Liver (tissue), 10 donors: ENCODE measurements at places on chromosomes 16 and 17.
A peak's percentile ranks its signal among the peaks of the same experiment; 100 is the strongest.

GRCh38 chr17:64162554-64162953 lies 32.6 kb upstream of the ERN1 start:
- DNase-seq = no peak

DNA sequence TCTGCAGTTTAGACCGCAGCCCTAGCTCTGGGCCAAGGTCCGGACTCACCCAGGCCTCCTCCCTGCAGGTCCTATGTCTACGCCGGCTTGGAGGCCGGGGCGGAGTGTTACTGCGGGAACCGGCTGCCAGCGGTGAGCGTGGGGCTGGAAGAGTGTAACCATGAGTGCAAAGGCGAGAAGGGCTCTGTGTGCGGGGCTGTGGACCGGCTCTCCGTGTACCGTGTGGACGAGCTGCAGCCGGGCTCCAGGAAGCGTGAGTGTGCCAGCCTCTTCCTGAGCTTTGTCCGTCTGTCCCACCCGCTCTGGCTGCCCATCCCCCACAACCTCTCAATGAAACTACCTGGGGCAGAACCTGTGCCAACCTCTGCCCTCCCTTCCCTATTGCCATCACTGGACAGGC lies 20.1 kb downstream of the WSCD1 start:
- no peak for DNase-seq

- no peak for DNase-seq
Observed at GRCh38 chr17:17408236-17408794, 68.5 kb upstream of the MED9 start.

DNA sequence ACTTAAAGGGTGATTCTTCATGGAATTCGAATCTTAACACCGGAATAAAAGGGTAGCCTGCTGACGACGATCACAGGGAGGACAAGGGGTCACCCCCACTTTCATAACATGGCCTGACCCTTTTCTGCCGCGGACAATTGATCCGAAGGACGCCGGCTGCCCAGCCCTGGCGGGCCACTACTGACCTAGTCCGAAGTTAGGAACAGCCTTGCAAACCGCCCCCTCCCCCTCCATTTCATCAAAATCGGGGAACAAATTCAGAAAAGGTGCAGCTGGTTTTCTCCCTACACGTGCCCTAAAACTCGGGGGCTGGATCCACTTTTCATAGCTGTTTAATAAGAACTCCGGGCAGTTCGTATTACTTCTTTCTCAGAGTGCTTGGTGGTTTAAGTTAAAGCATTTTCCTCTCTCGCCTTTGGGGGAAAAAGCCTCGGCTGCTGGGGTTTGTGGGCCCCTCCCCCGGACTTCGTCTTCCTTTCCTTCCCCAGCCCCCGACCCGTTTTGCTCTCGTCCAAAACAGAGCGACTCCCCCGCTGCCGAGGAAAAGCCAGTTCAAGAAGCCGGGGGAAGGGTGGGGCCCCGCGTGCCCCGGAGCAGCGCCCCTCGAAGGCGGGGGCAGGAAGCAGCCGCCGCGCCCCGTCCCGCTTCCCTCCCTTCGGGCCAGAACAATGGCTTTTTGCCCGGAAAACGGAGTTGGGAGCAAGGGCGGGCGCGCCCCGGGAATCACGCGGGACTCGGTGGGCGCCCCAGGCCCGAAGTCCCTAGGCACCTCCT lies 641 bp upstream of the CBX2 start:
- DNase-seq = no peak

DNA sequence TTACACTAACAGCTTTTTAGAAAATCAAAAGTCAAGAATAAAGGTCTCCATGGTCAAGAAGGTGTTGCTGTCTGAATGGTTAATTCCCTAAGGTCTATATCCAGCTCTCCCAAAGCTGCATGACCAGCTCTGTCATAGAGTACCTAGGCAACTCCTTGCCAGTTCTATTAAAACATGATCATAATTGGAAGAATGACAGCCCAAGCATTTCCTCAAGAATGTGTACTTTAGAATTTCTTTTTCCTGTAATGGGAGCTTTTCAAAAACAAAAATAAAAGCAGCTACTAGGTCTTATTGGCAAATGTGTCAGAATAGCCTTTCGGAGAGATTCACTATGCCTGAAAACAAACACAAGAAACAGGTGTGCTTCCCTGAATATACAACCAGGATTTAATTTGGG lies 7.9 kb downstream of the SPOP start:
- no peak for DNase-seq

DNA sequence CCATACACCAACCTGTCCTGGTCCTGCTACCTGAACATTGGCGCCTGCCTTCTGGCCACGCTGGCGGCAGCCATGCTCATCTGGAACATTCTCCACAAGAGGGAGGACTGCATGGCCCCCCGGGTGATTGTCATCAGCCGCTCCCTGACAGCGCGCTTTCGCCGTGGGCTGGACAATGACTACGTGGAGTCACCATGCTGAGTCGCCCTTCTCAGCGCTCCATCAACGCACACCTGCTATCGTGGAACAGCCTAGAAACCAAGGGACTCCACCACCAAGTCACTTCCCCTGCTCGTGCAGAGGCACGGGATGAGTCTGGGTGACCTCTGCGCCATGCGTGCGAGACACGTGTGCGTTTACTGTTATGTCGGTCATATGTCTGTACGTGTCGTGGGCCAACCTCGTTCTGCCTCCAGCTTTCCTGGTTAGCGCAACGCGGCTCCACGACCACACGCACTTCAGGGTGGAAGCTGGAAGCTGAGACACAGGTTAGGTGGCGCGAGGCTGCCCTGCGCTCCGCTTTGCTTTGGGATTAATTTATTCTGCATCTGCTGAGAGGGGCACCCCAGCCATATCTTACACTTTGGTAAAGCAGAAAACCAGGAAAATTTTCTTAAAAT lies 21.5 kb downstream of the TMEM204 start:
- no peak for DNase-seq

GRCh38 chr16:11211061-11211976 lies 44.7 kb downstream of the SOCS1 start:
- DNase-seq = no peak

DNA sequence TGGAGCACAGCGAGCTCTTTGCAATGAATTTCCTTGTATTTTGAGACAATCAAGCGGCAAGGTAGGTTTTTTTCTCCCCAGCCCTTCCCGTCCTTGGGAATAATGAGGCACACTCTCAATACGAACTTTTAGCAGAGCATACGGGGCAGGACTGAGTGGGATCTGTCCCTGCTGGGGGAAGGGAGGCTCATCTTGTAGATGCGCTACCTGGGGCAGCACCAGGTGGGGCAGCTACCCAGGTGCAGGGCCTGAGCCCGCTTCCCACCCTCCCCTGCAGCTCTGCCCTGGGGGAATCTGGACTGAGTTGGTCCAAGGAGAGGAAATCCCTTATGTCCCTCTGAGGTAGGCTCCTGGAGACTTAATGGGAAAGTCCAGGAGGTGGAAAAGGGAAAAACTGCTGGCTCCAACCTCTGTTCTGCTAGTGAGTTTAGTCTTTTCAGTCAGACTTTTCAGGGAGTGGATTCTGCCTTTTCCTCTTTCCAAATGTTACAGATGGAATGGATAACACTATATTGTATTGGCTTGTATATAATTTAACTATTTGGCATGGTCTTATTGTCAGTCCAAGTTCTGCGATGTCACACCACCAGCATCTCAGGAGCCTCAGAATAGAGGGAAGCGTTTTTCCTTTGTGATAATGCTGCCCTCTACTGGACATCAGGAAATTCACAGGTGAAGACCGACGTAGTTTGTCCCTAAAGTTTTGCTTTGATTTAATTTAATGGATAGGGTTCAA lies 9.6 kb upstream of the CES1 start:
- no peak for DNase-seq

- DNase-seq = no peak
Observed at GRCh38 chr17:64326420-64327054, 63.5 kb upstream of the TEX2 start.

- DNase-seq = no peak
Observed at GRCh38 chr17:77233635-77234334, 93.0 kb downstream of the SEC14L1 start.

GRCh38 chr16:24013864-24014645 lies 178.3 kb downstream of the PRKCB start:
- DNase-seq = no peak

DNA sequence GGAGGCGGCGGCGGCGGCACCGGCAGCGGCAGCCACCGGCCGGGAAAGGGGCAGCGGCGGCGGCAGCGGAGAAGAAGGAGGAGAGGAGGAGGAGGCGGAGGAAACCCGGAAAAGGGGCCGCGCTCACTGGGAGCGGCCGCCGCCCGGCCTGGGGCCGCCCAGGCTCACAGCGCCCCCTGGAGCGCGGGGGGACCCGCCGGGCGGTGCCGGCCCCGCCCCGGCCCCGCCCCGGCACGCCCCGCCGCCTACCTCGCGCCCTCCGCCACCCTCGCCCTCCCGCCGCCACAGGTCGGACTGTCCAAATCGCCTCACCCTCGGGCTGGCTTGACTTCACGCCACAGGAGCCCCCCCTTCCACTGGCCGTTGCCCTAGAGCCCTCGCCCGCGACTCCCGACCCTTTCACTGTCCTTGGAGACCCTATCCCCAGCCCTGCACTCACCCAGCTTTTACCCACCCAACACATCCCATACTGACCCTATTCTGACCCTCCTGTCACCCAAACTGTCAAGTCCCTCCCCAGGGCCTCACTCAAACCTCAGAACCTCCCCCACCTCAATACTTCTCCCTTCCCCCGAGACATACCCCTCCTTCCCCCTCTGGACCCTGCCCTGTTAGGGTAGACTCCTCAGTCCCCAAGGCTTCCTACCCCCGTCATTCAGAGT lies at the start of gene CSNK2A2:
CSNK2A2 (minus strand) TSS at position 85 of the 662 bp plus-strand sequence. CDS start 370 bp downstream, outside the sequence.
- DNase-seq = peak; percentile 74

DNA sequence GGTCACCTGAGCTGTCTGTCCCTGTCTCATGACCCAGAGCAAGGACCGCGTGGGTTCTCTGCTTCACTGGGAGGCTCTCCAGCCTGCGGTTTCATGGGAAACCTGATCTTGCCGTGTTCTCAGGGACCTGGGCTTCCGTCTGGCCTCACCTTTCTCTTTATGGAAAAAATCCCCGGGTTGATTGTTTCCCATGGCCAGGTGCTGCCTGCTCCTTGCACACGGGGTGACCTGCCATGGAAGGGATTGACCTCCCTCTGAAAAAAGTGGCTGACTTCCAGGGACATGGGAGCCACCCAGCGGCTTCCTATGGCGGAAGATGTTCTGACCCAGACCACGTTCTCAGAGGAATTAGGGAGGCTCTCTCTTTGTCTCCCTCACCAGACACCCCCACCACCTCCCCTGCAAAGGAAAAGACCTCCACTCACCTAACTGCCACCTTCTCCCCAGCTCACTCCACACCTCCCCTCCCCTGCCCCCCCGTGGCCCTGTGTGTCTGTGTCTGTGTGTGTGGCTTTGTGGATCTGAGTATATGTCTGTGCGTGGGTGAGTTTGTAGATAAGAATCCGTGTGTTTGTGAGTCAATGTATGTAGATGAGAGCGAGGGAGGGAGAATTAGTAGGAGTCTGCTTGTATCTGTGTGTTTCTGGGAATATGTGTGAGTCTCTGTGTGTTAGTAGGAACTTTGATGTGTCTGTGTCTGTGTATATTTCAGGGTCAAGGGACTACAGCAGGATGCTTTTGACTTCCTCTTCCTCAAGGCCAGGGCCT lies 154.6 kb downstream of the NTN1 start:
- no peak for DNase-seq

DNA sequence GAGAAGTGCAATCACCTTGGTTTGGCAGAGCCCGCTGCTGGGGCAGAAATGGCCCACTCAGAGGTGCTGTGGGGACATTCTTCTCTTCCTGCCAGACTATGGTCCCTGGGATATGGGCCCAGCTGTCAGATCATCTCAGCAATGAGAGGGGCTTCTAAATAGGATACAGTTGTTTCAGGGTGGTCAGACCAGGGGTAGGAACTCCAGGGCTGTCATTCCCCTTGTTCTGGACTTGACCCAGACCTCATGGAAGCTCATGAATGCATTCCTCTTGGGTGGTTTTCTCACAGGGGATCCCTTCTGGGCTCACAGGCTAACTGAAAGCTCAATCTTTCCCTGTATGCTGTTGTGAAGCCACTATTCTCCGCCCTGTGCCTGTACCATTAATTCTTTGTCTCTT lies 347.2 kb downstream of the SLC39A11 start:
- DNase-seq = no peak

- DNase-seq = no peak
Observed at GRCh38 chr16:63612462-63613227, 1509.2 kb downstream of the CDH11 start.

- DNase-seq = no peak
Observed at GRCh38 chr17:31248986-31249834, 47.8 kb downstream of the OMG start.

DNA sequence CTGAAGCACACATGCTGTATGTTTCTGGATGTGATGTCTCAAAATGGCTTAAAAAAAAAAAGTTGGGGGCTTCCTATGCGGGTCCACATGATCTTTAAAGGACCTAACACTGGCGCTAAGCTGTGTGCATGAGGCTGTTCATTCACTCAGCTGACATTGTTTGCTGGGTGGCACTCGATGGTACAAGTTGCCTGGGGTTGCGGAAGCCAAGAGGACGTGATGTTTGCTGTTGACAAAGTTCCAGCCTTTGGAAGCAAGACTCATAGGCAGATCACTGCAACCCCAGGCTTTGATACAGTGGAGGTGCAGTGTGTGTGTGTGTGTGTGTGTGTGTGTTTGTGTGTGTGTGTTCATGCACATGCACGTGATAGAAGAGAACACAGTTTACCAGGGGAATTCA lies 29.5 kb upstream of the DNAI2 start:
- no peak for DNase-seq

DNA sequence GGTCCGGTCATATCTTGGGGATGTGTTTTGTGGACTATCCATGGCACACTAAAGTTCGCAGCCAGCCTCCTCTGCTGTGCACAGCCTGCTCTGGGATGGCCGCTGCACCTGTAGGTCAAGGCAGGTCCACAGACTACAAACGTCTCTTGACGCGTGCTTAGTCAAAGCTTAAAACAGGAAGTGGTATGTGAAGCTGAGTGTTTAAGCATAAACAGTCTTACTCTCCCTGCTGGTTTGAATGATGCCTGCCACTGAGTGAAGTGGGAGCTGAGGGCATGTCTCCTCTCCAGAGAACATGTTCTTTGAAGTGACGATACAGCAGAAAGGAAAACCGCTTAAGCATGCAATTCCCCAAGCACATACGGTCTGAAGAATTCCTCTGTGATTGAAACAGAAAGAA lies 365.6 kb downstream of the SLC39A11 start:
- DNase-seq = no peak

- DNase-seq = peak; percentile 81
Observed at GRCh38 chr16:30526137-30526822, at the start of gene ZNF768. ZNF768 (minus strand) TSS chr16:30526566; CDS start chr16:30526413, 153 bp downstream.

DNA sequence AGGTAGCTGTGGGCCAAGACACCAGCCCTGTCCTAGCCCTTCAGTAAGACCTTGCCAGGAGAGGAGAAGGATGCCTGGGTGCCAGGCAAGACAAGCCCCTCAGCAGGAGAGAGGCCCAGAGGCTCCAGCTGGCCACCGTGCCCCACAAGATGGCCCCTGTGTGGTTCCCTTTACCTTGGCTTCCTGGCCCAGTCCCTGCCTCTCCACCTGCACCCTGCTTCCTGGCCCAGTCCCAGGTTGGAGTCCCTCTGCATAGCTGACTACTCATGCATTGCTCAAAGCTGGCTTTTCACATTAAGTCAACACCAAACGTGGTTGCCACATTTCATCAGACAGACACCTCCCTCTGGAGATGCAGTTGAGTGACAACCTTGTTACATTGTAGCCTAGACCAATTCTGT lies 4.0 kb downstream of the SYNGR3 start:
- DNase-seq = no peak

GRCh38 chr17:76685846-76686245 lies 24.9 kb downstream of the MXRA7 start:
- DNase-seq = no peak
